ENCODE measurements at places on chromosomes 3 and 15.

DNA sequence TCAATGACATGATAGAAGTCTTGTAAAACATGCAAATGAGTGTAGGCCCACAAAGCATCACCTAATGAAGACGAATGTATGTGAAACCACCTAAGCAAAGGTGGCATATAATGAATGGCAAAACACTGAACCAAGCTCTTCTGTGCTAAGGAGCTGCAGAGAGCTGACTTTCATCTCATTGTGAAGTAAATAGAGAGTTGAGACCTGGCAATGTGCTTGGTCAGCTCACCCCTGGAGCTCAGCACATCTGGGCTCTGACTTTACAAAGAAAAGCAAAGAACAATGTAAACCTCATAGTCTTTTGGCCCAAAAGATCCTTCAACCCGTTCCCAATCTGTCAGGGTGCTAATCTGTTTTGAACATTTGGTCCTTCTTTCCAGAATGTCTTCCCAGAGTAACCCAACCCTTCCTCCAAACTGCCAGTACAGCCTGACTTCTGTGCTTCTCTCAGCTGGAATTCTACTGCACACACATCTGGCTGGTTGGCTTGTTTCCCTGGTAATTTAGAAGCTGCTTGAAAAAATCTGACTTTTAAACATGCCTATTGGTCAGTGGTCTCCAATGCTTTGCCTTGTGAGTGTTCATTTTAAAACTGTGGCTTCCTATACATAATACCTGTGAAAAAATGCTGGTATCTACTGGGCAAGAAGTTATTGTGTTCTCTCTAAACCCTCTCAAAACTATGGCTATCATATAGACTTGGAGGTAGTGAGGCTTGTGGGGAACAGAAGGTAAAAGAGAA lies 101.7 kb downstream of the CD200R1L start:
- no peak for DNase-seq

DNA sequence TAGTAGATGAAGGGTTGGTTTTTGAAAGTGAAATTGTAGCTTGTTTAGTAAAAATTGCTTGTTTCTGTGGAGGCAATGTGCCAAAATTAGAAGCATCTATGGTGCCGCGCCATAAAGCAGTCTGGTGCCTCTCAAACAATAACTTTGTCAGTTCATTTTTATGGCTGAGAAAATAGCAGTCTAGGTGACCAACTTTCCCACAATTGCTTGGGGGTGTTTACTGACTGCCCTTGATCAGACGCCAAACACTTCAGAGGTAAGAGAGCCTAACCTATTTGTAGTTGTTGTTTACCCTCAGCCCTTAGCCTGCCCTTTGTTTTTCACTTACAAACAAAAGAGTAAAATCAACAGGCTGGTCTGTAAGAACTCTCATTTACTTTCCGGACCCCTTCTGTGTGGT lies 174.5 kb downstream of the FNDC3B start:
- peak; percentile 90 for DNase-seq

- DNase-seq = peak; percentile 34
Observed at GRCh38 chr15:40340038-40340739, 550 bp downstream of the CCDC9B start.

- no peak for DNase-seq
Observed at GRCh38 chr3:186152889-186153292, 44.0 kb upstream of the ETV5 start.

DNA sequence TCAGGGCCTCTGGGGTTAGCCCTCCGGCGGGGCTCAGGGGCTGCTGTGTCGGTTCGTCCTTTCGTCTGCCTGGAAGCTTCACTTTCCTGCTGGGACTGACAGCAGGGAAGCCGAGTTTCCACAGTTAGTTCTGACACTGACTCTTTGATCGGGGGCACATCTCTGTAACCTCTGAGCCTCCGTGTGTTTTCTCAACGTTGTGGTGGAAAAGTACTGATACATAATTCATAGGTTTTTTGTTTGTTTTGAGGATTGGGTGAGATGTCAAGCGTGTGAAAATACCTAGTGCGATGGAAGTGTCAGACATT lies 481 bp downstream of the AP4E1 start:
- DNase-seq = no peak

GRCh38 chr3:117893638-117894037 lies 1141.0 kb downstream of the IGSF11 start:
- peak; percentile 82 for DNase-seq

DNA sequence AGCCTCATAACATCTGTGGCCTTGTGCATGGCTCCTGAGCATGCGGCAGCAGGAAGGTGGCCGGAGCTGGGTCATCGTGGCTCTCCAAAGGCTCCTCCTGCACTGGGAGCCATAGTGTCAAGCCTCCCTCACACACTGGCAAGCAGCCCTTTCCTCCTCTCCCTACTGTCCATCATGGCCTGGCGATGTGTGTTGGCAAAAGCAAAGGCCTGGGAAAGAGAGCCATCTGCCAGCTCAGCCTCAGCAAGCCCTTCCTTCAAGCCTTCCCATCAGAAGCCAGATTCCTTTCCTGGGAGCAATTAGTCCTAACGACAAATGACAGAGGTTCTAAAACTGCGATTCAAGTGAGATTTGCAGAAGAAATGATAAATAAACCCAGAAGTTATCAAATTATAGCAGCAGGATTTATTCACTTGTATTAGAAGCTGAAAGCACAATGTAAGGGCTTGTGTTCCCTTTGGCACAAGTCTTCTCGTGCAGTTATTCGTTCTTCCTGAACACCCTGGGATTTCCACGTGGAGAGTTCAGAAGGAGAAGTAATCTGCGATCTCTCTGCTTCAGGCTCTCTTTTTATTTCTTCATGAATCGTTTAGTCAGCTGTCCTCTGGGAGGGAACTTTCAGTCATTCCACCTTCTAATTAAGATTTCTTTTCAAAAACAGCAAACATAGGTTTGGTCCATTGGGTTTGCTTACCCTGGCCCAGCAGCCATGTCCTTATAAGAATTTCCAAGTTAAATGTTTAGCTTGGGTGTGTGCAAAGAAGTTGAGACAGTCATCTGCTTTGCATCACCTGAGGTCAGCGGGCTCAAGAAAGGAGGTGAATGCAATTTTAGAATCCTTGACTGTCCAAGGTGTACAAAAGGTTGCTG lies 110.3 kb upstream of the TMC3 start:
- no peak for DNase-seq

- DNase-seq = no peak
Observed at GRCh38 chr3:150479370-150479769, 66.9 kb downstream of the SERP1 start.

DNA sequence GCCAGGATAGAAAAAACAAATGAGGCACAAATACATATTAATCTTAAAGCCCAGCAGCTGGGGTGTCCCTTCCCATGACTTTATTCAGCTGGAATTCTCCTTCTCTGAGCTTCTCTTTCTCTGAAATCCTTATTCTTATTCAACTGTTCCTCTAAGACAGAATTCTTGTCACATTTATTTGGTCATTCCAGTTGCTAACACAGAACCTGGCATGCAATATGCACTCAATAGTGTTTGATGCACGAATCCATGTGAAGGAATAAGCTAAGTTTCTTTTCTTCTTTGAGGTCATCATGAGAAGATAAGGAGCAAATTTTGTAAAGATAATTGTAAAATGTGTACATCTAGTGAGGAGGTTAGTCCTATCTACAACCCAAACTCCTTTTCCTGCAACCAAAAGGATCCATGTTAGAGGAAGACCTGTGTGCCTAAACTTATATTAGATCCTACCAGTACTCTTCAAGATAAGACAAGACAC lies 154.2 kb upstream of the KCNMB2 start:
- no peak for DNase-seq

DNA sequence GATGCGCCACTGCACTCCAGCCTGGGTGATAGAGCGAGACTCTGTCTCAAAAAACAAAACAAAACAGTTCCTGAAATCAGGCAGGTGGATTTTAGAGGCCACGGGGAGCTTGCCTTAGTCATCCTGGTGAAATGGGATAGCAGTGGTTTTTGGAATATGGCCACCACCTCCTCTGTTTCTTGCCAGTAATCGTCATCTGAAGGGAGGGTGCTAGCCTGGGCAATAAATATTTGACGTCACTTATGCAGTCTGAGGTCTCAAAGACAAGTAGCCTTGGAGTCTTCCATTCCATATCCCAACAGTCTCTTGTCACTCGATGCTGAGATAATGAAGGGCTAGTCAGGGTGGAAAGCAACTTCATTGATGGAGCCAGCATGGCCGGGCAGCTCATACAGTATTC lies 55.2 kb downstream of the KCNAB1 start:
- no peak for DNase-seq

GRCh38 chr3:130576375-130577266 lies 59.6 kb downstream of the COL6A6 start:
- DNase-seq = no peak

DNA sequence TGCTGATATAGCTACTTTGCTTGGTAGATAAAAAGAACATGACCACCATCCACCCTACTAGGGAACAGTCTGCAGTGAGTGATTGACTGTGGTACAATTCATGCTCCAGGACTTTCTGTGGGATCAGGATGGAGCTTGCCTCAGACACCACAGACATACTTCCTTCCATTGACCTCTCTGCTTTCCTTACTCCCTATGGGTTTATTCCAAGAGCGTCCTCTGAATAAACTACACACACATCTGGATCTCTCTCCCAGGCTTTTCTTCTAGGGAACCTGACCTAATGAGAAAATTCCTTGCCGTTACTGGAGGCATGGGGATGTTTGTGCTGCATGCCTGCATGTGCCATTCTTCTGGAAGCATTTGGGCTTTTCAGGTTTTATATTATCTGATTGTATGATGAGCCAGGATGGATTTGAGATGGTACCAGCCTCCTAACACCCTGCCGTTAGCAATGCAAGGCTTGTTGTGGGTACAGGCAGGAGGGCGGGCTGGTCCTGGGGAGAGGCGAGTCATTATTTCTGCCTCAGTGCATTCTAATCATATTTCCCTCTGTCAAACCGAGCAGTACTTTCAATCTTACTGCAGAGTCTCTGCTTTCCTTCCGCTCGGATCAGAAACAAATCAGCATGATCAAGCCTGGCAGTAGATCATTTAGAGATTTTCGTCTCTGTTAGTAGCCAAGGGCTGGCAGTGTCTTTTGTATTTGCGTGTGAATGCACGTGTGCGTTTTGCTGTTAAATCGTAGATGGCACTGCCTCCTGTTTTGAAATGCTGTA lies 279.2 kb downstream of the PDCD6IP start:
- no peak for DNase-seq

DNA sequence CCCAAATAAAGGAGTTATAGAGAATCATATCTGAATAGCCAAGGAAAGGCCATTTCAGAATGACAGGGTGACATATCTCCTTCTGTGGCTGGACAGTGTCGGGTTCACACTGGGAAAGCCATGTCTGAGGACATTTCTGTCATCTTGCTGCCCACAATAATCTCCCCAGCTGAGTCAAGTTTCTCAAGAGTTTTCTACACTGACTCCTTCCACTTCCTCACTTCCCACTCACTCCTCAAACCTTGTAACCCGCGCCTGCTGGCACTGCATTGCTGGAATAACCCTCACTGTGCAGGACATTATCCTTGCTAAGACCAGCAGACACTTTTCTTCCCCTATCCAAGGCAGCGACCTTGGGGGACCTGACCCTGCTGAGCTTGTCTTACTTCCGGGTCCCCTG lies 5.3 kb upstream of the INSYN1 start:
- no peak for DNase-seq

GRCh38 chr15:70633103-70633831 lies 130.1 kb downstream of the UACA start:
- no peak for DNase-seq

DNA sequence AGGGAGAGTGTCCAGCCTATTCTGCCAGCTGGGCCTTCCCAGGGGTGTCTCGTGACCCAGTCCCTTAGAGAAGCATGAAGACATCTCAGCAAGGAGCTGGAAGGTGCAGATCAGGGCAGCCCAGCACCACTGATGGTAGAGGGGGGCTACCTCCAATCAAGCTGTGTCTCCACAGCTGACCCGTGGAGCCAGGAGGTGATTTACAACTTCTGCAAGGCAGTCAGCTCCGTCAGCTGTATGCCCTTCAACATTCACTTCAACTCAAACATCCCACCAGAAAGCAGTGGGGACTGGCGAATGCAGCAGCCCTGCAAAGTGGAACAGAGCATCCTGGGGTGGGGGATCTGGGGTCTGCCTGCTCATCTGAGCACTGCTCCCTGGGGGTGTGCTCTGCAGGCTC lies 32.6 kb upstream of the FRG2C start:
- DNase-seq = no peak

DNA sequence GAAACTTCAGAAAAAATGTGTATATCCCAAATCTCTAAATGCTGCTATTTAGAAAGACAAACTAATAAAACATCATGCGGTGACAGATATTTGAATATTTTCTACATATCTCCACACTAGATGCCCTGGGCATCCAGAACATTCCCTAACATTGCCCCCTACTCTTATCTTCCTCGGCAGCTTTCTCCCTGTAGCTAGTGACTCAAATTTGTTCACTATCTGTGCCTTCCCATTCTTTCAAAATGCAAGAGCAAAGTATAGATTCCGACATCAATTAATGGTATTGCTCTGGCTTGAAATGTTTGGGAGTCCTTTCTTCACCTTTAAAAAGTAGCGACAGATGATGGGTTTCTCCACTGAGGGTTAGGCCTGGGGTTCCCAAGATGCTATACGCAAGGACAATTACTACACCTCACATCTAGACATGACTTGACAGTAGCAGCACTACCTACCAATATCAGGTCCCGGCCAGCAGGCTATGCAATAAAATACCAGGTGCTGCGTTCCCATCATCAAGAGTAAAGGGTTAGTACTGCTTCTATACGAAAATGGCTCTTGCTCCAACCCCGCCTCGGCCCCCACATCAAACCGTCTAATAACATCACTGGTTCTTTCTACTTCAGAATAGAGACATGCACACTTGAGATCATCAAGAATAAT lies 631 bp downstream of the UBR1 start:
- DNase-seq = no peak

DNA sequence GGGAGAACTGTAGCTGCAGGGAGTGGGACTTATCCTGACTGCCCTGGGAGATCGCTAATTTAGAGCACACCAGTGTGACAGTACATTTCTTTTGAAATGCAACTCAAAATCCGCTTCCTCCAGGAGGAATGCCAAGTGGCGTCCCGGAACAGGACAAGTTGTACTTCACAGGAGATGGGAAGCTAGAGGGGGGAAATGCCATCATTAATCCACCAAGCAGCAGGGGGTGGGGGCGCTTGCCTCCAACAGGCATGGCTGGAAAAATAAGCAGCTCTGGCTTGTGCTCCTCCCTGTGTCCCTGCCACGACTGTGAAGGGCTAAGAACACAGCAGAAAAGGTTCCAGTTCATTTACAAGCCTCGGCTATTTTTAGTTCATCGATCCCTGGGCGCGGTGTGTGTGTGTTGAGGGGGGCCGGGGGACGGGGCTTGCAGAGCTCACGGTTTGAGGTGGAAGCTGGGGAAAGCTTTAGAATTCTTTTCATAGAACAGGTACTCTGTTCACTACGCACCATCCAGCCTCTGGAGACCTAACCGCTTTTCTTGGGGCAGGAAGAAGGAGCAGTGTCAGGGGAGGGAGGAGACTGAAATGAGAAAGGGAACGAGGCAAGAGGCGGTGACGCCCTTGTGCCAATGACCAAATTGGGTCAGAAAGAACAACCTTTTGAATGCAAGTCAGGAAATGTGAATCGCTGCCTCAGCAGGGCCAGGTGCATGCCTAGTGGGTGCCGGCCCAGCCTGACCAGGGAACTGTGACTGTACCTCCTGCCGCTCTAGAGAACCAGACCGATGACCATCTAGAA lies 51.8 kb upstream of the DGKG start:
- peak; percentile 40 for DNase-seq

GRCh38 chr3:73674280-73674679 lies 49.5 kb upstream of the PDZRN3 start:
- peak; percentile 60 for DNase-seq

GRCh38 chr3:100131241-100131640 lies 16.9 kb upstream of the FILIP1L start:
- DNase-seq = no peak
